ENCODE measurements at places on chromosomes 5 and 9.

DNA sequence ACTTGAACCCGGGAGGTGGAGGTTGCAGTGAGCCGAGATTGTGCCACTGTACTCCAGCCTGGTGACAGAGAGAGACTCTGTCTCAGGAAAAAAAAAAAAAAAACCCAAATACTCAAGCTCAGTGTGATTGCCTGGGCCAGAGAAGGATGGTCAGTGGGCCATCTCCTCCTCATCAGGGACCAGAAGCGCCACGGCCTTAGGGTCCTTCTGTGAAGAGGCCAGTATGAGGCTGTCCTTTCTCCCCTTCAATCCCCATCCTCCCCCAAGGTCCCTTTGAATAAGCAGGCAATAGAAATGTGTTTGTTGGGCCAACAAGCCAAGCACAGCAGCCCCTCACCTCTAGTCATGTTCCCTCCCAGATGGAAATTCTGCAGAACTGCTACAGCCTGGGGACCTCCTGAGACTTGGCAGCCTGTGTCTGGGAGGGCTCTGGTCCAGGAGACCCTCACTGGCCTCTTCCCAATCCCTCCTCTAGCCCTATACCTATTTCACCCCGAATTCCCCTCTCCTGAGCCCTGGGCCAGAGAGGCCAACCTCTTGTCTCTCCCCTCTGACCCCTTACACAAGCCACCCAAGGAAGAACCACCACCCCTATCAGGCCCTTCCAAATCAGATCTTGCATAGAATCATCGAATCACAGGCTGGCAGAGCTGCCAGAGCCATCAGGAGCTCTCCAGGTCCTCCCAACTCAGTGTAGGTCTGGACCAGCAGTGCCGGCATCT is 1.0 kb downstream of the CSF1R start:
- no peak for DNase-seq

DNA sequence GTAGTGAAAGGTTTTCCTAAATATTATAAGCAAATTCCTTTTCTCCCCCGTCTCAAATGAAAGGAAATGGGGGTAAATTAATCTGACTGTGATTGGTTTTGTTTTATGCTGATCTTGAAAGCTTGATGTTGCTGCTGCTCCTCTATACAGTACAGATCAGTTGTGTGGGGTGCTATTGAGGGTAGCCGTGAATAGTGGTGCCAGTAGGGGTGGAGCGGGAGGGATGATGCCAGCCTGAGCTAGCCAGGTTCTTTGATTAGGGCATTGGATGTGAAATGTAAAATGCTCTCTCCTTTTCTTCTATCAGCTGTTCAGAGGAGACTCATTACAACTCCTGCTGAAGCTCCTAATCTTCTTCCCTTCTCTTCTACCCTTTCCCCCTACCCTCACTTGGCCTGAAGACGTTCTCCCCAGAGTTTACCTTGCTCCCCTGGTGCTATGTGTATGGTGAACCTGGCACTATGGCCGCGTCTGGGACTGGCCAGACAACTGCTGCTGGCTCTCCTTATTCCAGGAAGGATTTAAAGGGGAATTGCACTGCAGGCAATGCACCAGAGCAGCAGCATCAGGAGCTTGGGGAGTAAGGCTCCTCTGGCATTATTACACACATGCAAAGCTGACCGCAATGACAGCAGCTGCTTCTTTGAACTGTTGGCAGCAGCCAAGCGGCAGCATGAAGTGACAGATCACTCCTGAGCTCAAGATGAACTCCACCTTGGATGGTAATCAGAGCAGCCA is 566 bp downstream of the GPR21 start:
- no peak for DNase-seq

- no peak for DNase-seq
Measured at GRCh38 chr5:15757619-15758018, 257.6 kb downstream of the FBXL7 start.

DNA sequence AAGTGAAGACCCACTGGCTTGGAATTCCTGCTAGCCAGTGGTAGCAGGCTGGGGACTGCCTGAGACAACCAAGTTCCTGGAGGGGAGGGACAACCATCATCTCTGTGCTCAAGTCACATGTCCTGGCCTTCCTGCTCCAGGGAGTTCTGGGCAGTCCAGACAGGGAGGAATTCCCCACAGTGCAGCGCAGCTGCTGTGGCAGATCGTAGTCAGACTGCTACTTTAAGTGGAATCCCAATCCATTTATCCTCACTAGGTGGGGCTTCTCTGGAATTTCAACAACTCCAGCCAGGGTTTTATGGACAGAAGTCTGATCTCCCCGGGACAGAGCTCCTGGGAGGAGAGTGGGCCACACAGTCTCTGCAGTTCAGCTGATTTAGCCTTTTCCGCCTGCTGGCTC is 20.9 kb upstream of the OR5C1 start:
- no peak for DNase-seq

DNA sequence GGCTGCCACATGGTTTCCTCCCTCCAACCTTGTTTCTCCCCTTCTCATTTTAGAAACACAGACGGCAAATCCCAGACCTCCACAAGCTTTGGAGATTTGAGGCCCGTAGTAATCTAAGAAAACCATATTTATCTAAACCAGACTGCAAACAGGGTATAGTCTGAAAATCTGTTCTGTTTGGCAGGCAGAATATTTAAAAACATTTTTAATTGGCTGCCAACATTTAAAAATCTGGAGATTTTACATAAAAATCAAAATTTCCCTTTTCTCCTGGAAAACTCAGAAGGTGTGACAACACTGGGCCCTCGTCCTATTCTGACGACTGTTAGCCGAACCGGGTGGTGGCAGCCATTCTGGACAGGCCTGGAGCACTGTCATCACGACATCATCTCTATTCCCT is 57.9 kb upstream of the INSYN2B start:
- no peak for DNase-seq

- DNase-seq, result no peak
Measured at GRCh38 chr5:58362135-58362534, 97.8 kb downstream of the PLK2 start.

- no peak for DNase-seq
Measured at GRCh38 chr5:138967791-138968448, 92.8 kb upstream of the LRRTM2 start.

DNA sequence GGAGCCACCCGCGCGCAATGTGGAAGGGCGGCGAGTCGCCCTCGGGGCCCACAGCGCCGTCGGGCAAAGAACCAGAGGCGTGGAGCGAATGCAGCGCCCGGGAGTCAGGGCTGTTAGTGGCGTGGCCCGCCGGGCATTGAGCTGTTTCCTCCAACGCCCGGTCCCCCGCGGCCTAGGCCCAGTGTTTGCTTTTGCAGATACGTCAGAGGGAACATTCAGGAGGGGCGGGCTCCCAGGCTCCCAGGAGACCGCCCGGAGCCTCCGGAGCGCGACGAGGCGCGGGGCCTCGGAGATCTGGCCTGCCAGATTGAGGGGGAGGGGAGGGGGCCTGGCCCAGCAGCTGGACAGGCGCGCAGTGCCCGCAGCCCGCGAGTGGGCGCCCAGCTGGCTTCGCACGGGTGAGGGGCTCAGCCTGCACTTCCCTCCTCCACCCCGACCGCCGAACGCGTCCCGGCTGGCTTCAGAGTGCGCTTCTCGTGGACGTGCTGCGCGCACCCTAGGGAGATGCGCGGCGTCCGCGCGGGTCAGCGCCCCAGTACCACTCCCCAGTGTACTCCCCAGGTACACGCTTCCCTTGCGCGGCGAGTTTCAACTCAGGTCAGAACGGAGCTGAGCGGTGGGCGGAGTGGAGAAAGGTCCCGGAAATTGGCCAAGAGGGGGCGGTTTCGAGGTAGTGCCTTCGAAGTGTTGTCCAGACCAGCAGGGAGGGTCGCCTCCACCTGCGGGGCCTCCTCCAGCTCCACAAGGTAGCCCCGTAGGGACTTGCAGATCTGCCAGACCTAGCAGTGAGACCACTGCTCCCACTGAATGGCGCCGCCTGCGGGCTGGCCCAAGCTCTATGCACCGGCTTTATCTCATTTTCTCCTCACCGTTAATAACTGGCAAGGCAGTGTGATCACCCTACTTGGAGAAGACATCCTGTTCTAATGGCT is 130.4 kb downstream of the TMEM174 start:
- no peak for DNase-seq

DNA sequence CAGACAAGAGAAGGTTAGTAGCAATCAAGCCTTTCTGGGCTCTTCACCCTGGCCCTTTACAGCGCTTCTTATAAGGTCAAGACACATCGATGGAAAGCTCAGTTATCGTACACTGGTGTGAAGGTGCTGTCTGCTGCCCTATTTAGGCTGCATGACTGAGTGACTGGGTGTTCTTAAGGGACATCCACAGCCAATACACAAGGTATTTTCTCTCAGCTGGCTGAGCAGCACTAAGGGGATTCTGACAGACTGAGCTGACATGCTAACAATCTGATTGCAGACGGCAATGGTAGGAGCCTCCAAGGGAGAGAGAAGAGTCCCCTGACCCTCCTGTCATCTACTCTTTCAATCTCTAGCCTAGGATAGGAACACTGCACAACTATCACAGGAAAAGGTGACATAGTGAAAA is 577.9 kb downstream of the ISL1 start:
- DNase-seq, result no peak

- no peak for DNase-seq
Measured at GRCh38 chr5:165881259-165881658, 2375.8 kb downstream of the MAT2B start.

GRCh38 chr5:34047774-34048572 is 5.0 kb upstream of the C1QTNF3 start:
- DNase-seq, result no peak

GRCh38 chr5:57338068-57338867 is 144.3 kb downstream of the ACTBL2 start:
- DNase-seq, result no peak

GRCh38 chr5:113900816-113901215 is 387.3 kb downstream of the YTHDC2 start:
- no peak for DNase-seq

GRCh38 chr9:110125207-110125751 is 82.7 kb downstream of the C9orf152 start:
- no peak for DNase-seq

GRCh38 chr9:93315118-93315517 is 131.2 kb downstream of the WNK2 start:
- no peak for DNase-seq

DNA sequence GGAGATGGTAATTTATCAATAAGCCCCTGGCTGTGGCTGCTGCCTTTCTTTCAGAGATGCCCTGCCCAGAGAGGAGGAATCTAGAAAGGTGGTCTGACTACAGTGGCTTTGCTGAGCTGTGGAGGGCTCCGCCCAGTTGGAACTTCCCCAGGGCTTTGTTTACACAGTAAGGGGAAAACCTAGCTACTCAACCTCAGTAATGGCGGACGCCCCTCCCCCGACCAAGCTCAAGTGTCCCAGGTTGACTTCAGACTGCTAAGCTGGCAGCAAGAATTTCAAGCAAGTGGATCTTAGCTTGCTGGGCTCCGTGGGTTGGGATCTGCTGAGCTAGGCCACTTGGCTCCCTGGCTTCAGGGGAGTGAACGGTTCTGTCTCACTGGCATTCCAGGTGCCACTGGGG is 865.4 kb upstream of the ACO1 start:
- DNase-seq, result no peak

DNA sequence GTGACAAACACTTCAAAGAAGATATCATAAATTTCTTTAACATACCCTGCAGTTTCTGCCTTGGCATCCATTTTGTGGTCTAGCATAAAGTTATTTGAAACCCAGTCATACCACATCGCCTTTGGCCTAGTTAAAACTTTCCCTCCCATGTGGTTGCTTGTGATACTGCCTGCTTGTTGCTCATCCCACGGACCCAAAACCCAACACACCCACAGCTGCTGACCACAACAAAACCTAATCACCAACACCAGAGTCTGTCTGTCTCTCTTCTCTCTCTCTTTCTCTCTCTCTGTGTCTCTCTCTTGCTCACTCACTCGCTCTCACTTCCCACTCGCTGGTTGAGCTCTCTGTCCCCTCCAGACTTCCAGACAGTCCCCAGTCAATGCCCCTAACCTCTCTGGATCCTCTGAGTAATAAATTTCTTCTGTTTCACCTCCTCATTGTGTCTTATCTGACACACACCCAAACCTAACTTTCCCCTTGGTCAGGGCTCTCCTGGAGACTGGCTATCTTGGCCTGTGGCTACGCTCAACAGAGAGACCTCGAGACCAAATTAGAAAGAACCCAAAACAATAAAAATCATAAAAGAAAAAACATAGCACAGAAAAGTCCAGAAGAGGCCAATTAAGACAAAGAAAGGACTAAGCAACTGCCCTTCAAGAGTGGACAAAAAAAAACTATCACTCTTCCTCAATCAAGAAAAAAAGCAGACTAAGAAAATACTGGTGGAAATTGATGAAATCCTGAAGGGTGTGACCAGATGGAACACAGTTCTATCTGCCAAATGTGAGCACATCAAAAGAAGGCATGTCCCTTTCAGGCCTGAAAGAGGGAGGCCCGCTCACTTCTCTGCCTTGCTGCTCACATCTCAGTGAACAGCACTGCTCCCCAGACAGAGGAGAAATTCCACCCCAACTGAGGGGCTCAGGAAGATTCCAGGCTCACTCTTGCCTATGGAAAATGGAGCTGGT is 41.5 kb downstream of the TTLL11 start:
- no peak for DNase-seq

GRCh38 chr9:32873553-32873952 is 90.2 kb downstream of the TMEM215 start:
- DNase-seq, result no peak
